Muscle of arm (tissue), 14 donors: ENCODE measurements at places on chromosomes 13 and 19.

- no peak for DNase-seq
Measured at GRCh38 chr19:4089400-4089908, 22.8 kb upstream of the ZBTB7A start.

GRCh38 chr19:4380254-4380727, 20.1 kb downstream of the SH3GL1 start:
- no peak for DNase-seq

DNA sequence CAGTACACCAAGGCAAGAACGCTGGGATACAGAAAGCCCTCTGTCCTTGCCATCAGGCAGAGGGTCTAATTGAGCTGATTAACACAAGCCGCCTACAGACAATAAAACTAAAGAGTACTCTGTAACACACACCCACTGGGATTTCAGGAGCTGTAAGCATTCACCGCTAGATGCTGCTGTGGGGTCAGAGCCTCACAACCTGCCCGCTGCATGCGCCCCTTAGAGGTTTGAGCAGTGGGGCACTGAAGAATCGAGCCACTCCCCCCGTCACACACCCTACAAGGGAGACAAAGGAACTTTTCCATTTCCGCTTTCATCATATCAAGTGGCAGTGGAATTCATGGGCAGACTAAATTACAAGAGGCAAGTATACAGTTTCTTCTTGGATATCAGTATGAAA, 1080.6 kb downstream of the PCDH17 start:
- no peak for DNase-seq

DNA sequence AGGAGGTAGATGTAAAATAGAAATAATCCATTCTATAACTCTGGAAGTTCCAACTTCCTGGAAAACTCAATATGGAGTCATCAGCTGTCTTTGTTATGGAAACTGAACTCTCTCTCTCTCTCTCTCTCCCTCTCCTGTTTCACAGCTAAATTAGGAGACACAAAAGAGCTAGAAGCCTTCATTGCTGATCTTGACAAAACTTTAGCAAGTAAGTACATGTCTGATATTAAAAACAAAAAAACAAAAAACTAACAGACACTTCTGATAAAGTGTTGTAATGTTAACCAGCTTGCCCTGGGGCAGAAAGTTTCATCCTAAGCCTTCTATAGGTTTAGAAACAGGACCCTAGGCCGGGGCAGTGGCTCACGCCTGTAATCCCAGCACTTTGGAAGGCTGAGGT, 11.3 kb downstream of the RGCC start:
- no peak for DNase-seq

DNA sequence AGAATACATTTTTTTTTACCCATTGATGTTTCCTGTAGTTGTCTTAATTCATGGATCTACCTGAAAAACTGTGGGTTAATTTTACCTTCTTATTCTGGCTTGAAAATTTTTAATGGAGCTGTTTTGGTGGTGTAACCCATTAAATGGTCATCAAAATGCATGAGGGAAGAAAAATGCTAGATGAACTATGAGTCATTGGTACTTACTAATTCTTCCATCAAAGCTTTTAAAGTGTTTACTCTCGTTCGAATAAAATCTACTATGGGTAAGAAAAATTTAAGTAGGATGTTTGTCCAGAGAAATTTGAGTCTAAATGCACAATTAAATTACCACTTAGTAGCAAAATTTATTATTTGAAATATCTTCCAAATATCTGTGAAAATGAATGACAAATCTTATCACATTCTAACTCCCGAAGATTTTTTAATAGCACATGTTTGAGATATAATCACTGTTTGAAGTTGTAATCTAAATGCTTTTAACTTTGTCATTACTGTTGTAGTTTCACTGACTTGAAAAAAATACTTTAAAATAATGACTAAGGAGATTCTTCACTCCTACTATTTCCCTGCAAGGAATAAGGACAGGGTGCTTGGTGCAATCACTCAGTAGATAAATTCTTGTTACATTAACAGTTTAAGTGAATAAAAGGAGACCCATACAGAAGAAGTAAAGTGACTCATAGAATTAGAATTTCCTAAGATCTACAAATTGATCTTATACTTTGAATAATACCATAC, 437.7 kb downstream of the IRS2 start:
- no peak for DNase-seq

GRCh38 chr13:28423010-28423409, 71.9 kb downstream of the FLT1 start:
- no peak for DNase-seq

GRCh38 chr19:45468159-45468651, 409 bp downstream of the FOSB start:
- no peak for DNase-seq

- no peak for DNase-seq
Measured at GRCh38 chr19:18473003-18473705, 35.2 kb upstream of the ISYNA1 start.

GRCh38 chr19:49881672-49882394, 4.3 kb downstream of the TBC1D17 start:
- DNase-seq: no peak

- peak; percentile 65 for DNase-seq
Measured at GRCh38 chr19:38666663-38667511, 19.4 kb downstream of the ACTN4 start.

DNA sequence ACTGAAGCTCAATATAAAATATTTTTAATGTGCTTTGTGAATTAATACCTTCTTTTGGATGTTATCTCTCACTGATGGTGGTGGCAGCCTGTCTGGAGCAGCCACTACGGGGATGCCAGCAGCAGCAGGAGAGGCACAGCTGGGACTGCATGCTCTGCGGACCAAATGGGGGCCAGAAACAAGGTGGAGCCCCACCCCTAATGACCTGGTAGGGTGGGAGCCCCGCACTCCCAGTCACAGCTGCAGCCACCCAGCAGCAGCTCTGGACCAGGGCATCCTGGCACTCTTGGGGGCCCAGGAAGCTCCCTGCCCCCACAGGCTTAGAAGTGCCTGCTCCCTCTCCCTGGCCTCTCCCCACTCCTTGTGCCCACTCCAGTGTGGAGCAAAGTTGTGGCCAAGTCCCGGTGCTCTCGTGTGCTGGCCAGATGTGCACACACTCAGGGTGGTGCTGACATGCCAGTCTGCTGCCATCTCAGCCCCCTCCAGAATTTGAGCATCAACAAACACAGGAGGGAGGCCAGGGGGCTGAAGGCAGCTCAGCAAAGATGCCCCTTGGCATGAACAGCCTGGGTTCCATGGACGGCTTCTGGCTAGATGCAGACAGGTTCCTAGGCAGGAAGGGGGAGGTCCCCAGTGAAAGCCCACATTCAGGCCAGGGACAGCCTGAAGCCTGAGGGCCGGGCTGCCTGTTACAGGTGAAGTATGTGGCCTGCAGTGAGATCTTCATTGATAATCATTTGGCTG, 696.7 kb upstream of the SLITRK5 start:
- DNase-seq: no peak

GRCh38 chr13:63198071-63198470, 1782.4 kb upstream of the PCDH20 start:
- DNase-seq: peak; percentile 45

DNA sequence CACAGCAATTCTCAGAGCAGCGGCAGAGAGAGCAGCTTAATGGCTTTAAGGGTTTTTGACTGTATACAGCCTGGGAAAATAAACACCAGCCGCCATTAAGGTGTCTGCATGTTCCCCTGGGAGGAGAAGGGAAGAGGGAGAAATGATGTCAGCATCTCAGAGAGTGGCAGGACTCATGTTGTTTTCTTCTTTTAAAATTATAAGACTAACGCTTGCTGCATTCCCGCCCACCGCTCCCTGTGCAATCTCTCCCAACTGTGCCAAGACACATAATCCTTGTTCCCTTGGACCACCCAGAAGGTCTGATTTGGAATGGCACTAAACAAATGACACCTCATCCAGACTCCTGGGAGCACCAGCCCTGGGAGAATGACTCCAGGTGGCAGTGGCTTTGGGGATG, 27.7 kb upstream of the FAM216B start:
- no peak for DNase-seq

DNA sequence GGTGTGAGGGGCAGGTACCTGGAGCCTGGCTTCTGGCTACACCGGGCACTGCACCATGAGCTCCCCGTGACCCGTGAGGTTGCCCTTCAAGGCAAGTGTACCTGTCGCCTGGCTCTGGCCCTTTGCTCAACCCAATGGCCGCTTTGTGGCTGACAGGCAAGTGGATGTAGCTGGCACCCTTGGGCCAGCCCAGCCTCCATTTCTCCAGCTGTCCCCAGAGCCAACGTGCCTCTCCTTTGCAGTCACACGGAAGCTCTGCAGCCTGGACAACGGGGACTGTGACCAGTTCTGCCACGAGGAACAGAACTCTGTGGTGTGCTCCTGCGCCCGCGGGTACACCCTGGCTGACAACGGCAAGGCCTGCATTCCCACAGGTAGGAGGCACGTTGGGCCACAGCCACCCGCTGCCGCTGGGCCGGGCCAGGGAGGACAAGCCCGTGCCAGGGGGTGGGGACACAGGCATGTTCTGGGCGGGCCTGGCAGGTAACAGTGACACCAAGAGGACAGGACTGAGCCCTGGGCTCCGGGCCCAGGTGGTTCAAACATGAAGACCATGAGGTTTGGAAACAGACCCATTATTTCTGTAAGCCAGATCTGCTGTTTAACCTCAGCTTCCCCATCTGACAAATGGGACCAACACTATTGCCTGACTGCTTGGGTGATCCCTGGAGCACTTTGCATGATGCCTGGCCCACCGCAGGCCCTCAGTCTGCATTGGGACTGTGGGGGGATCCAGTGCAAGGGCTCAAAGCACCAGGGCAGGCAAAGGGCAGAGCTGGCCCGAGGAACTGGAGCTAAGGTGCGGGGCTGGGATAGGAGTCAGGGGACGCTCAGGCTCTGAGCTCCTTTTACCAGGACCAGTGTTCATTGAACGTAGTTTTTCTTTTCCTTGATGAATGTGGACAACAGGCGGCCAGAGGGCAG, 17.5 kb upstream of the PROZ start:
- DNase-seq: no peak

GRCh38 chr19:34254046-34254697, at the start of gene GARRE1:
Gene GARRE1, plus strand, starts transcription at chr19:34254554. Its CDS starts 45,920 bp downstream, at chr19:34300474.
- peak; percentile 83 for DNase-seq

DNA sequence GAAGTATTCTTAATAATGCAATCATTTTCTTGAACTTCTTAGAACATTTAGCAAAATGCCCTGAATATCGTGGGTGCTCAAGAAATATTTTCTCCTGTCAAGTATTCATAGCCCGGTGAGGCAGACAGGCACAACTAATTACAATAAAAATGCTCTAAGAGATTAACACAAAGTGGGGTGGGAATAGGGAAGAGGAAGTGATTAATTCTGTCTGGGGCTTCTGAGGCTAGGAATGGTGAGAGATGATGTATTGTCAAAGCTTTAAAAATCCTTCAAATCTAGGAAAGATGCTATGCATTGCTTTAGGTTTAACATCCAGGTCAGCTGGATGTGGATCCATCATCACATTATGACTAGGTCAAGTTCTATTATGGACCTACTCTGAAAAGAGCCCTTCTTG, 66.9 kb upstream of the POSTN start:
- DNase-seq: no peak

DNA sequence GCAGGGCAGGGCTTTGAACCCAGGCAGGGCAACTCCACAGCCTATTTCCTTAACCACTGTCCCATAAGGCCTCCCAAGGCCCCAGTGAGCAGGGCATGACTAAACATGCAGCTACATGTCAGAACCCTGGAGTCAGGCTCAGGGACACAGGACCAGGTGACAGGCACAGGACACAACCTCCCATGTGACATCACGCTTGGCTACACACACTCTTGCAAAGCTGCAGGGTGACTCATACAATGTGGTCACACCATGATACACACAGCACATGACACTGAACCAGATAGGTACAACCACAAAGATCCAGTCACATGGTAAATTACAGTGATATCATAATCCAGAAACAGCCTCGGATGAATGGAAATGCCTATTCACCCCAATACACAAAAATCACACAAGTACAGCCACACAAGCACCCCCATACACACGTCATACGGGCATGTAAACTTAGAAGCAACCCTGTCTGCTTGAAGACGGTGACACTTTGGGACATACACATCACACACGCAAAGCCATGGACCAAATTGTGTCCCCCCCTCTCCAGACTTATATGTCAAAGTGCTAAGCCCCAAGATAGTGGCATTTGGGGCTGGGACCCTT, 14.5 kb downstream of the KLK4 start:
- DNase-seq: no peak

DNA sequence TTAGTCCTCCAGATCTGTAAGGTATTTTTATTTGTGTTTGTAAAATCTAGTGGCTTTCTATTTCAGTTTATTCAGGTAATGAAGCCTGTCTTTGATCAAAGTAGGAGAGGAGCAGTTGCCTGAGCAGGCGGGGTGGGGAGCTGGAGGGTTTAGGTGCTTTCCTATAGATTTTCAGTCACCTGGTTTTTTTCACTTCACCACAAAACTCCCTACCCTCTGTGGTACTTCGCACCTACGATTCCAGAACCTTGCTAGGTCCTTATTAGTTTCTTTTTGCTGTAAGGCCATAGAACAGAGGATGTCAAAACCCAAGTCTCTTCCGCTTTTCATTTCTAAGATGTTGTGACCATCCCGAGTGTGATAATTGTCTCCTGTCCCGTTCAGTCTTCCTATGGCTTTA, 26.6 kb downstream of the SLAIN1 start:
- DNase-seq: no peak

DNA sequence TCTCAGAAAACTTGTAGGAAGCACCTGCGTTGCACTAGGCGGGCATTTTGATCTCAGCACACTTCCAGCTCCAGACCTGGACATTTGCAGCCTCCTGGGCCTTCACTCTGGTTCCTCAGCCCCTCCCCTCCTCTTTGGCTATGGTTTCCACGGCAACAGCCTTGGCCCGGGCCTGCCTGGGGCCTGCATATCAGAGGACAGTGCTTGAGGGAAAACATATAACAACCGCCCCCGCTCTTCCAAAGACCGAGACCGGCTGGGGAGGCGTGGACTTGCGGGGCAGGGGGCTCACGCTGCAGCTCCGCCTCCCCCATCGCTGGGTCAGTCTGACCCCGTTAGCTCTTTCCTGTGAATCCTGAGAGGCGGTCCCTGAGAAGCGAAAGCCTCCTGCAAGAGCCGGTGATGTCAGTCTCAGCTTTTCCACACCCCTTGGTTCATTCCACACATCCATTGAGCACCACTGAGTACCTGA, 125.7 kb upstream of the PEG3 start:
- peak; percentile 70 for DNase-seq

- no peak for DNase-seq
Measured at GRCh38 chr19:34867631-34868030, 59.1 kb upstream of the ZNF30 start.

DNA sequence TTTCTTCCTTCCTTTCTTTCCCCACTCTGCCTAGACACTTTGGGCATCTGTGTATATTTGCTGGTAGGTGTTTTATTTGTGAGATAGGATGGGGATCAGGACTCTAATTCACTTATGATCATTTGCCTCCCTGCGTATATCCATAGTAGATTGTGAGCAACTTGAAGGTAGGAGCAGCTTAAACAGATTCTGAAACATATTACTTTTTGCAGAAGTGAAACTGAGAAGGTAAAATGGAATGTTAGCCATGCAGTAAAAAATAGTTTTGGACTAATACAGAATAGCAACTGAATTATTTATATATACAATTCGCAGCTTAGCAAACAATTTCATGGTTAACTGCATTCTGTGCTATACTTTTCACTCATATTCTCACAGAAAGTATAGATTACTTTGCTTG, 38.7 kb downstream of the RNF6 start:
- DNase-seq: no peak
